ENCODE measurements at places on chromosomes 16 and 17. TPM values are rescaled to one million over a fixed set of nuclear protein-coding genes. Genes with fewer than 3 reads are reported as not detected.

DNA sequence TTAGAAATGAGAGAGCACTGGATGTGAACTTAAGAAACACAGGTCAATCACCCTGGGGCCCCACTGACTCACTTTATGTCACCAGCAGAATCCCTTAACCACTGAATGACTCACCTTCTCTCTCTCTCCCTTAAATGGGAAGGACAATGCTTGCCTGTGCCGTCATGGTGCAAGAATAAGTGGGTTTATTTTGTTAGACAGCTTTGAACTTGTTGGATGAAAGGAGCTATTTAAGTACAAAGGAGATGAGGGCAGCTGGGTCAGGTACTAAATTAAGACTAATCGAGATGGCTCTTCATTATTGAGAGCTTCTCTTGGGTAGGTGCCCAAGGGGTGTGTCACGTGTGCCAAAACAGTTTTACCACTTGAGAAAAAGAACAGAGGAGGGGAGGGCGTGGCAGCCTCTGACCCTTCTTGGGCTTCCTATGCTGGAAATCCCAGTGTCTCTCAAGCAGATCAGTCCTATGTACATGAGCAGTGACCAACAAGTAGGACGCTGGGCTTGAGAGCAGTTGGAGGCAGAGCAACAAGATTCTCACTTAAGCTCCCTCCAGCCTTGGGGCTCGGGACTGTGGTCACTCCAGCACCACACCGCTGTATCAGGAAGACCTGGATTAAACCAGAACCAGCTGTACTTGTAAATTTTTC lies 6.7 kb upstream of the KRT31 start:
- peak; percentile 3 for DNase-seq

The TOX3 gene
- not detected for total RNA-seq

The ANKFN1 gene
- not detected for total RNA-seq

GRCh38 chr17:58520843-58521430 lies 6.5 kb upstream of the MTMR4 start:
- no peak for DNase-seq

GRCh38 chr16:50616386-50616785 lies 64.7 kb downstream of the SNX20 start:
- DNase-seq: no peak

The CDH3 gene
- 0.51 TPM for total RNA-seq

The TRAF7 gene
- 70.4 TPM for total RNA-seq

GRCh38 chr16:52705122-52705521 lies 158.2 kb upstream of the TOX3 start:
- no peak for DNase-seq

DNA sequence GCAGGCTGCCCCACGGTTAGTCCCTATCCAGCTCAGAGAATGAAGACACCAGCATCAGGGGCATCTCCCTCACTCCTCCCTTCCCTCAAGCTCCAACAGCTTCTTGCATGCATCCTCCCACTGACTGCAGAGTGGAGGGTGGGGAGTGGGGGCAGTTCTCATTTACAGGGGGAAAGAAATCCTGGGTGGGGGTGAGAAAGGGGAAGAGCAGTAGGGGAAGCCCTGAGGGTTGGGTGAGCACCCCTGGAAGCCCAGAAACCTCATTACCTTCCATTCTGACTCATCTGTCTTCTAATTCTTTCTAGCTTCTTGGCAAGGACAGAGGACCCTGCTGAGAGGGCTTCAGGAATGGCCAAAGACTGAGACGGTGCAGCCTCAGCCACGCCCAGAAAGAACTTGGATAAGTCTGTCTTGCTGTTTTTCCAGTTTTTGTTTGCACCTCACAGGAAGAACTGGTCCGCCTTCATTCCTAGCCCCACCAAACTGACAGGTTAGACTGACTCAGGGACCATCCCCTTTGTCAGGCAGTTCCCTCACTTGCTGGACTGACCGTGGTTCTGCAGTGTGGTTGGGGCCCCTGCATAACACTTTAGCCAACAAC lies 52.5 kb upstream of the WSB1 start:
- DNase-seq: no peak

- no peak for DNase-seq
Measured at GRCh38 chr17:64777415-64778239, 115.5 kb upstream of the SMURF2 start.

The E4F1 gene
- total RNA-seq: 35.6 TPM

DNA sequence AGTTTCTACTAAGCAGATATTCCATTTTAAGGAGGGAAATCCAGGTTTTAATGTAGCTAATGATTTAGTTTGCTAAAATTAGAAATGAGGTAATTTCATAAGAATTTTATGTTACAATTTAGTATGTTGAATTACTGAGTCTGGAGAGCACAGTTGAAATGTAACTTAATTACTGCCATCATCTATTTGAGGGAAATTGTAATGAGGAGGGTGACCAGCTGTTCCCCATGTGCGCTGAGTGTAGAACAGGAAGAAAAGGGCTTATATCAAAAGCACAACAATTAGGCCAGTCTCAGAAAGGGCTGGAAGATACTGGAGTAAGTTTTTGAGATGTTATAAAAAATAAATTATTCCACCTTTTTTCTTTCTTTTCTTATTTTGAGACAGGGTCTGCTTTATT lies 735.1 kb upstream of the GOT2 start:
- DNase-seq: no peak

GRCh38 chr17:79597996-79598895 lies 12.6 kb downstream of the RBFOX3 start:
- DNase-seq: no peak

DNA sequence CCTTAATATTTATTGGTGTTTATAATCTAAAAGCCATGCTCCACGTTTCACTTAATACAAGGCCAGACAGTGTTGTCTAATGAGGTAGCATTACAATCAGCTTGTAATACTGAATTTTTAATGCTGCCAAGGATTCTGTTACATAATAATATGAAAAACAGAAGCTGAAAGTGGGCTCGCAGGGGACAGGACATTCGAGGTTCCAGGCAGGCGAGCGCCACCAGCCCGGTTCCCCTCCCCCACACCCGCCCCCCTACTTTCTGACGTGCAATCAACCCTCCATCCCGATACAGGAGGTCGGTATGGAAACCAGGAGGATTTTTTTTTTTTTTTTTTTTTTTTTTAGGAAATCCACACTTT lies 6.2 kb upstream of the ZFHX3 start:
- DNase-seq: no peak

DNA sequence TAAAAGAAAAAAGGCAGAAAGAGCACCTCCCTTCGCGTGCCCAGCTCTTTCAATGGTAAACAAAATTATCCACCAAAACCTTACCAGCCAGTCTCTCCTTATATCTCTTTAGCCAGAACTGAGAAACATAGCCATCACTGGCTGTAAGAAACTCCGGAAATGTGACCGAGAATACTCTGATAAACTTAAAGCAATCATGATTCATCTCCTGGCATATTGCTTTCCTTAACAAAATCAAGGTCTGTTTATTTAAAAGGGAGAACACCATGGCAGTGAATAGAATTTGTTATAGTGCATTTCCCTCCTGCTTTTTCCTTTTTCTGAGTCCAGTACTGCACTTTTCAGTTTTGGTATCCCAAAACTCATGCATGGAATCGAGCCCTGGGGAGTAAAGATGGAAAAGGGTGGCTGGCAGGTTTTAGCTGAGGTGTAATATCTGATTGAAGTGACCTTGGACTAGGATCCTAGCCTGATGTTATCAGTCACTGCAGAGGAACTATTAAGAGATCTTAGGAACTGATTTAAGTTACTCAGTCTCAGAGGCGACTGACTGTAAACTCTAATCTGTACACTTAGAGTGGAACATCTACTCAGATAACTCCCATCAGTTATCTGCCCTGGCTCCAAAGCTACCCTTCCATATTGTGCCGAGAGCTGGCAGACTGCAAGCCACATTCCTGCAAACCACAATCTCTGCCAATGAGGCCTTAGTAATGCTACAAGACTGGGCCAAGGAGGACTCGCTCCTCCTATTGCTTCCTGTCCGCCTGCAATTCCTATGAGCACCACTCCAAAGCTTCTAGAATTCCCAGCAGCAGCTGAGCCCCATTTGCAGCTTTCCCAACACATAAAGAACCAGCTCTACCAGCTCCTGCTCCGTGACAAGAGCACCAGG lies 7.4 kb upstream of the COX10 start:
- no peak for DNase-seq

DNA sequence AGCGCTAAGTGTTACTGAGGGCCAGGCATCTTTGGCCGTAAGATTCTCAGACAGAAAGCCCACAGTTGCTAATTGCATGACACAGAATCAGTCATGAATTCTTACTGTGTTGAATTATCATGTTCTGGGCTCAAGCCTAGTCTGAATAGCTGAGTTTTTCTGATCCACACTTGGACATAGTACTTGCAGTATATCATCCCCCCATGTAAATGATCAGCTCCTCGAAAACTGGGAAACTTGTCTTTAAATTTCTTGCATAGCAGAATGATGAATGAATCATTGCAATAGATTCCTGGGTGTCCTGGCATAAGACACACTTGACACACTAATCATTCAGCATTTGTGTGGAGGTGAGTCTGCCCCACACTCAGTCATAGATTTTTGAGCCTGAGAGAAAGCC lies 2.2 kb downstream of the MLYCD start:
- no peak for DNase-seq

The MPO gene
- total RNA-seq: not detected

The TRIM47 gene
- 32.7 TPM for total RNA-seq

DNA sequence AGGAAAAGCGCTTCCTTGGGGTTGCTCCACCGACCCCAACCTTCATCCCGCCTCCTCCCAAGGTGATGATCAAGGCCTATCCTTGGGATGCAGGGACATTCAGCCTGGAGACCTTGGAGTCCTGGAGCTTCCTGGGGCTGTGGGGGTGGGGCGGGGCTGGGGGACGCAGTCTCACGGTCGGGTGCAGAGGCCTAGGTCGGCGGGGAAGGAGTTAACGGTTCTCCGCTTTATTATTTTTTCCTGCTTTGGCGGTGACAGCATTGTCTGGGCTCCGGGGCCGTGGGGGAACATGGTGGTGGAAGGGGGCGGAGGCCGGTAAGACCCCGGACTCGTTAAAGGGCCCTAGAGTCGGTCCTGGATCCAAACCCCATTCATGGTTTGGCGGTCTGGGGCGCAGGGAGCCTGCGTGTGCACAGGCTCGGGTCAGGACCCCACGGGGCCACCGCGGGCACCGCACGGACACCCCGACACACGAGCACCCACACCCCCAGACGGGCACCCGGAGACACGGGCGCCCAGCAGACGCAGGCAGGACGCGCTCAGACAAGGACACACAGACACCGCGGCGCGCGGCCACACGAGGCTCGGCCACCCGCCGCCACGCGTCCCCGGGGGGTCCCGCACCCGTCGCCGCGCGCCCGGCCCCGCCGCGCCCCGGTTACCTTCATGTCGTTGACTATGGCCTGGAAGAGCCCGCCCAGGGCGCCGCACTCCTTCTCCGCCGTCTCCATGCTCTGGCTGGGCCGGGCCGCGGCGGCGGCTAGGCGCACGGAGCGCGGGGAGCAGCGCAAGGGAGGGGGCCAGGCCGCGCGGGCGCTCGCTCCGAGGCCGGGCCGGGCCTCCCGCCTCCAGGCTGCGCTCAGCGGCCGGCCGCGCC lies 554 bp downstream of the MTSS2 start:
- DNase-seq: no peak

- DNase-seq: no peak
Measured at GRCh38 chr16:85057212-85057889, 29.8 kb downstream of the KIAA0513 start.

GRCh38 chr16:69568676-69569075 lies 2.9 kb downstream of the NFAT5 start:
- no peak for DNase-seq

- DNase-seq: no peak
Measured at GRCh38 chr17:50211249-50212120, 10.1 kb upstream of the COL1A1 start.

DNA sequence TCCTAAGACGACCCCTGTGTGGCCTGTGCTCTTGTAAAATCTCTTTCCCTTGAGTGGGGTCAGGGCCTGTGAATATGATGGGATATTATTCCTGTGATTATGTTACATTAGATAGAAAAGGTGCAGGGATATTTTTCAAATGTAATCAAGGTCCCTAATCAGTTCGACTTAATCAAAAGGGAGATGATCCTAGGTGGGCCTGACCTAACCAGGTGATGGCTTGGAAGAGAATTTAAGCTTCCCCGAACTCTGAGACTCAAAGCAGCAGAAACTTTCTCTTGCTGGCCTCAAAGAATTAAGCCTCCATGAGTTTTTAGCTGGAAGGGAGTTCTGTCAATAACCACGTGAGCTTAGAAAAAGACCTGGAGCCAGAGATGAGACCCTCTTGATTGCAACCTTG lies 124.7 kb downstream of the MAF start:
- no peak for DNase-seq

DNA sequence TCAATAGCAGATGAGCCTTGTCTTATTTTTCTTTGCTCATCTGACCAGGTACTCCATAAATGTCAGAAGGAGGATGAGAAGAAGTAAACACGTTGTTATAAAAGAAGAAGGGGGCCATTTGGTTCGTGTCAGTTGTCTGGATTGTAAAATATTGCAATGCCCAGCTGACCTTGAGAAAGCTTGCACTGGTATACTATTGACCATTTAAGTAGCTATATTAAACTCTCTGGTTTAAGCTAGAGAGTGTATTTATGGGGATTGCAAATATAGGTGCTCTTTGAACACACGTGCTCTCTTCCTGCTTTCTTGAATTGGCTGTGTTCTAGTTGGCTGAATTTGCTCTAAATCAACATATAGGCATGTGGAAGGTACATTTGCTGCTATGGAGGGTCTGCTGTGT lies 26.1 kb upstream of the CMTR2 start:
- DNase-seq: no peak

- no peak for DNase-seq
Measured at GRCh38 chr17:38538906-38539305, 66.8 kb downstream of the SRCIN1 start.

- no peak for DNase-seq
Measured at GRCh38 chr16:78706637-78707036, 607.2 kb downstream of the WWOX start.

DNA sequence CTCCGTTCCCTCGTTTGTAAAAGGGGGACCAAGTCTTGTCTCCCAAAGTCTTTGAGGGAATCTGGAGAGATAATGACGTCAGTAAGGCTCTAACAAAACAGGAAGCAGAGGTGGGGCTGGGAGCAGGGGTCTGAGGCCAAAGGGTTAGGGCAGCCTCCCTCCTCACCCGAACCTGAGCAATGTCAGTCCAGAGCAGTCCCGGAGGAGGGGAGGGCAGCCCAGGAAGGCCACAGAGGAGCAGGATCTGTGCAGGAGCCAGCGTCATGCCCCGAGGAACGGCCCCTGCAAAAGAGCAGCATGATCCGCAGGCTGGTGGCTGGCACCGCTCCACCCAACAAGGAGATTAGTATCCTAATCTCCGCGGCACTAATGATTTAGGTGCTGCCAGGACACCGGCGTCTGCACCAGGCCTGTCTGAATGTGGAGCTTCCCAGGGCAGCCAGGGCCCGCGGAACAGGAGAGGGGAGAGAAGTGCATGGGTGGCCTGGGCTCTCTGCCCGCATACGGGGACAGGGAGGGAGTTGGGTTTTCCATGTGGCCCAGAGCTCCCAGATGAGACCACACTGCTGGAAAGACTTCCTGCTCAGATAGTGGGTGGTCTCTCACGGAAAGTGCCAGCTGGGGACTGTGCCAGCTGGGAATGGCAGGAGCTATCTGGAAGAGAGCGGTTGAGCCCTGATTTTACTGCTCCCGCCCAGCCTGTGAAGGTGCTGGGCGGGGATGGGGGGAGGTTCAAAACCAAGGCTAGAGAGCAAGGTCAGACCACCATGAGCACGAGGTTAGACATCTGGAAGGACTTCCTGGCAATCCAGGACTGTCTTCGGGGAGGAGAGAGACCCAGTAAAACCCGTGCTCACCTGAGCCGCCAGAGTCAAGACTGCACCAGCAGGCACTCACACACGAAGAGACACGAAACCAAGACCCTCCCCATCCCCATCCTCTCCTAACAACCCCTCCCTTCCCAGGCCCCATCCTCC lies 11.0 kb upstream of the KRT17 start:
- DNase-seq: no peak

The PRAC1 gene
- not detected for total RNA-seq

Measured in activated T-helper 1 cell treated with anti-CD3 and anti-CD28 coated beads, Interleukin-12 subunit alpha, Interleukin-12 subunit beta, Interleukin-2, Interleukin-4 antibody, amounts not matched to agents 30 ng/mL and 10 ng/mL and 1 ng/mL, durations not matched to agents 14 hours and 24 hours and 36 hours (primary cell).